Islet precursor cell (in vitro differentiated cells): ENCODE measurements at places on chromosomes 13 and 19.
A peak's percentile ranks its signal among the peaks of the same experiment; 100 is the strongest.

GRCh38 chr19:45955905-45956608 lies 17.6 kb downstream of the NOVA2 start:
- DNase-seq, result peak; percentile 92

GRCh38 chr13:80239571-80240255 lies 101.2 kb downstream of the SPRY2 start:
- DNase-seq, result no peak

DNA sequence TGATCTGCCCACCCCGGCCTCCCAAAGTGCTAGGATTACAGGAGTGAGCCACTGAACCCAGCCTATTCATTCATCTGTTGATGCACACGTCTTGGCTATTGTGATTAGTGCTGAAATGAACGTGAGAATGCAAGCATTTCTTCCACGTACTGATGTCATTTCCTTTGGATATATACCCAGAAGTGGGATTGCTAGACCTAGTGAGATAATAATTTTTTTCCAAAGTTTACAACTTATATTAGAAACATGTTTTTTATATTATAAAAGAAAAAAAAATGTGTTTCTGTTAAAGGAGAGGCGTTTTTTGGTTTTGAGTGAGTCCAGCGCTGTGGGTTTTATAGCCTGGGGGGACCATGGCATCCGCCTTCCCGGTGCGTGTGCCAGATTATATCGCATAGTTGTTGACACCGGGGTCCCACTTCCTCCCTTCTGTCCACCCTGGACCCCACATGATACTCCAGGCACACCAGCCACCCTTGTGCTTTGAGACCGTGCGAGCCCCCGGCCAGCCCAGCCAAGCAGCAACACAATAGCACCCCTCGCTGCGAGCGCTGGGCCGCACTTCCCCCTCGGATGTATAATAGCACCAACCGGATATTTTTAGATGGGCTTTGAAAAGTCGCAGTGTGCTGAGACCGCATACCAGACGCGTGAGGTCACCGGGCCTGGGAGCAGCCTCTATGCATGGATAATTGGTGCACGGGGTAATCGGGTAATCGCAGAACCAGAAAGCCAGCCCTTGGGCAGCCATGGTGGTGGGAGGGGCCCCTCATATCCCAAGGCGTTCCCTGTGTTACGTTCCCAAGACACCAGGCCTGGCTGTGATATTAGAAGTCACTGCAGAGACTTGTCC lies 59.6 kb downstream of the MYO9B start:
- DNase-seq, result peak; percentile 100

GRCh38 chr13:29702912-29703351 lies 107.4 kb upstream of the SLC7A1 start:
- peak; percentile 98 for DNase-seq

DNA sequence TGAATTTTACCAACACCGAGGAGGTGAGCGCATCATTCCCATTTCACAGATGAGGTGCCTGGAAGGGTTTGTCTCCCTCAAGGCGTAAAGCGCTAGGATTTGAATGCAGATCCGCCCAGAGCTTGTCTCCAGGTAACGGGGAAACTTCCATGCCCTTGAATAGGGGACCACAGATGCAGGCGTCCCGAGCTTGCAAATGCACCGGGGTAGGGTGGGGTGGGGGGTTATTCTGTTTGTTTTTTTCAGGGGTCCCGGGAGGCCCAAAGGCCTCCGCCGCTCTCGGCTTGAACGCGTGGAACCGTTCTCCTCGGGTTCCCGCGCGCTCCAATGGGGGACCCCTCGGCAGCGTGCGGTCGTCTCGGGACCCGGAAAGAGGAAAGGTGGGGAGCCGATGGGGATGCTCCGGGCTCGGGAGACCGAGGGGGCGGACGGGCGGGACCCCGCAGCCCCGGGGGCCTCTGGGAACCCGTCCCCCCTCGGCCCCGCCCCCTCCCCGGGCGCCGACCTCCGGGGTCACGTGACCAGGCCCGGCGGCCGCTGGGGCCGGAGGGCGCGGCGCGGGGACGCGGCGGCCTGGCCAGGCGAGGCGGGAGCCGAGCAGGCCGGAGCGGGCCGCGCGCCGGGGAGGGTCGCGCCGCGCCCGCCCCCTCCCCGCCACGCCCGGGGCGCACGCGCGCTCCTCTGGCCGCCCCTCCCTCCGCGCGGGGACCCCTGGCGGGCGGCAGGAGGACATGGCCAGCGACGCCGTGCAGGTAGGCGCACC lies at the start of gene PKN1:
PKN1 (plus strand) TSS at position 516 of the 763 bp plus-strand sequence; CDS start at position 732, 216 bp downstream.
- no peak for DNase-seq

DNA sequence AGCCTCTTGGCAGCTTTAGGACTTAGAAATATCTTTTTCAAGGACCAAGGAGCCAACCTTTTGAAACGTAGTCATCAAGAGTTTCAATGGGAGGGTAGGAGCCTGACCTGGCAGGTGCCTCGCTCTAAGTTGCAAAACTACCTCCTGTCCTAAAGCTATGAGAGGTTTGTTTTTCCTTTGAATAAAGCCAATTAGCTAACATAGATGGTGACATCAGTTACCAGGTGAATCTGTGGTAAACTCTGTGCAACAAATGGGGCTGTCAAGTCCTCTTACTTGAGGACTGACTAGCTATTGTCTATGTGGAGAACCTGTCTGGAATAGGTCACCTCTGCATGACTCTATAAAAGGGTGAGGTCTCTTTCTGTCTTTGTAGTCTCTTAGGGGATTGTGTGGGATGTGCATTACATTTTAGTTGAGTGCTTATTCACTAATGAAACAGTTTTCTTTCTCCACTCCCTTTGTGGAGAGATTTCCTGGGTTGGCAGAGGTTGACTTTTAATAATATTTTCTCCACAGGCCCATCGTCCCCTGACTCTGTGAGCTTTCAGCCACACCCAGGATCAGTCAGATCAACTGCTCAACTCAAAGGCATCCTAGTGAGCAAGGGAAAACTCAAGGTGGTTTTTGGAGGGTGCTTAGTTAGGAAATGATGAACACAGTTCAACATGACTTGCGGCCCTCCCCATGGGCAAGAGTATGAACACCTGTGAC lies 9.9 kb downstream of the ARL11 start:
- DNase-seq, result no peak

DNA sequence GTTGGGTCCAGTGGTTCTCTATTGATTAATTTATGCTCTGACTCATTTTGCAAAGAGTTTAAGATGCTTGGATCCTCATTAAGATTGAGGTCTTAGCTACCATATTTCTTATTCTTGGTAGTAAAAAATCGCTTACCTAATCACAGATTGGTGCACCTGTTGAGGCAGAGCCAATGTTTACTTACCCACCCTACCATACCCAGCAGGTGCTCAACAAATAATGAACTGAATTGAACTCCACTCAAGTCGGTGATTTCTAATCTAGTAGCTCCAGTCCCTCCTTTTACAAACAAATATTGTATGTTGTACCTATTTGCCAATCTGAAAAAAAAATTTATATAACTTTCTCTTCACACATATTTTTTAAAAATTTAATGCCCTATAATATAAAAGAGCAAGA lies 361.0 kb downstream of the FGF14 start:
- DNase-seq, result no peak

- DNase-seq, result no peak
These were observed 5.1 kb downstream of the CCL25 start for GRCh38 chr19:8057545-8058270.

GRCh38 chr13:95571941-95572340 lies 19.4 kb downstream of the CLDN10 start:
- no peak for DNase-seq

- DNase-seq, result no peak
These were observed 21.2 kb upstream of the RBM26 start for GRCh38 chr13:79427265-79427664.

DNA sequence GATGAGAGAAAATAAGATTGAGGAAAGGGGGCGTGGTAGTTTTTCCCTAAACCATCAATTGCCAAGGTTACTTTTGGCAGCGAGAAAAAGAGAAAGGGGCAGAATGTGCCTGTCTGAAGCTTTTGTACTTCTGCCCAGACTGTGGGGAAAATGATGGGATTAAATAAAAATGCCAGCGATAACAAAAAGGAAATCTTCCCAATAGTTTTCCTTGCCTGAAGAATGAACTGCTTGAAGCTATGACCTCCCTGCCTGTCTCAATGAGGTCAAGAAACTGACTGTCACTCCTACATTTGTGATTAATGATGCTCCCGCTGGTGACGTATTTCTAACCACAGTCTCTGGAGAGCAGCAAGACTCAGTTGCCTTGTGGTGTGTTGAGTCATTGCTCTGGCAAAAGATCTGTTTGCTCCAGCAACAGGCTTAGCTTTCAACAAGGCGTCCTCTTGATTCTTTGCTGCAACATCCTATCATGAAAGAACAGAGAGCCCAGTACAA lies 1051.5 kb downstream of the DIAPH3 start:
- DNase-seq, result peak; percentile 85

DNA sequence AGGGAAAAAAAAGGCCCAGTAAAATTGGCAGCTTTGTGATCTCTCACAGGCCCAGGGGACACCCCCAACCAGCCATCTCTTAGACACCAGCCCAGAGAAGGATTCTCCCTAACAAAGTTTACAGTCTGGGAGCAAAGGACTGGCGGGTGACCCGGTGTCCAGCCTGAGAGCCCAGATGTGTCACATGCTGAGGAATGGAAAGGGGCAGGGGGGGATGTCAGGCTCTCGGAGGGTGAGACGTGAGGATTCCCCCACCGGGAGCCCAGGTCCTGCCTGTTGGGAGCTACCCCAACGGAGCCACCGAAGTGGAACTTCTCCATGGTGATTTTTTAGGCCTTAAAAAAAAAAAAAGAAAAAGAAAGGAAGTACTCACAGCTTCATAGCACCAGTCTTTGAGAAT lies 4.8 kb upstream of the CTXN1 start:
- no peak for DNase-seq
